ENCODE measurements at places on chromosomes 2 and 18.
A peak's percentile ranks its signal among the peaks of the same experiment; 100 is the strongest.

DNA sequence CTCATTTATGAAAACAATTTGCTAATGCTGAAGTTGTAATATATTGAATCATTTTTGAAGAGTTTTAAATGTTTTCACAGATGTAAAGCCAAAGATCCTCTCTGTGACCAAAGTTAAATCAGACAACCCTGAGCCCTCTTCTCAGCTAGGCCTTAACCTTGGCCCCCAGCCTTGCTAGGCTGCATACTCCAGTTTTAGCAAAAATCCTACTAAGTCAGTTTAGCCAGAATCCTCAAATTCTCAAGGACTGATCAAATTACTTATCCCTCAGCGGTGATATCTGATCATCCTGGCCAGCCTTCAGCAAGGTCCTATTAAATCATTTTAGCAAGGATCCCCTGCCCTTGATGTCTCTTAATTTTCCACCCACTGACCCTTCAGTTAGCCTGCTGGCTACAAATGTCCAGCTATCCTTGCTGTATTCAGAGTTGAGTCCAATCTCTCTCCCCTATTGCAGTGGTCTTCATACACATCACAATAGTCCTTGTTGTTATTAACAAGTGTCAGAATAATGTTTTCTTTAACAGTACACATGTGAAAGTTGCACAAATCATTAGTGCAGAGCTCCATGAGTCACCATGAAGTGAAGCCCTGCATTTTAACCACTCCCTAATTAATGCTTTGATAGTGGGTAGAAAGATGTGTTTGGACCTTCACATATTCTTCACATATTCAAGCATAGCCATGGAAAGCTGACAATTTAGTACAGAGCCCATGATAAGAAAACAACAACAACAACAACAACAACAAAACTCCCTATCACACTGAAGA lies 206.4 kb downstream of the NBAS start:
- DNase-seq, result no peak

GRCh38 chr18:46601141-46601805 lies 55.7 kb downstream of the LOXHD1 start:
- no peak for DNase-seq

GRCh38 chr2:49933711-49934110 lies 779.4 kb upstream of the FSHR start:
- no peak for DNase-seq

DNA sequence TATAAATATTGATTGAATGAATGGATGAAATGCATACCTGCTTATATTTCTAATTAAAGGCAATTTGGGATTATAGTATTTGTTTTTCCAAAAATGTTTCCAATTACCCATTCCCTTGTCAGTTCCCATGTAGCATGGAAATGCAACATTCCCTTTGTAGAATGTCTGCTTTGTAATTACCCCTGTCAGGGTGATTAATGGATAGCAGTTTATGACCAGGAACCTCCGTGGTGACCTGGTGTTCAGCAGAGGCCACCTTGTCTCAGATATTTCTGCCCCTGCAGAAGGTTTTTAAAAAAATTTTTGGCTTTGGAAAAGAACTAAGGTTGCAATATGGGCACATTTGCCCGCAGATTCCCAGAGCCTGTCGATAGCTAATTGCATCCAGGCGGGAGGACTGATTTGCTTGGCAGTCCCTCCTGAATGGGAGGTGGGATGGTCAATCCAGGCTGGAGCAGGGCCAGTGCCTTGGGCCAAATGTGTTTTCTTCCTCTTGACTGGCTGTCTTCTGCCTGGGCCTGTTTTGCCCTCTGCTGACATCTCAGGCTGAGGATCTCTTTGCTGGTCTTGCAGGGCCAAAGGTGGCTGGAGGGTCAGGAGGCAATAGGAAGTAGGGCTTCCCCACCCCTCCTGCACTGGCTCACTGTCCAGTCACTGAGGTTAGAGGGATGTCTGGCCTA lies 82.1 kb downstream of the TMEM182 start:
- no peak for DNase-seq

GRCh38 chr2:15941481-15941850 lies 1.1 kb downstream of the MYCN start:
- no peak for DNase-seq

DNA sequence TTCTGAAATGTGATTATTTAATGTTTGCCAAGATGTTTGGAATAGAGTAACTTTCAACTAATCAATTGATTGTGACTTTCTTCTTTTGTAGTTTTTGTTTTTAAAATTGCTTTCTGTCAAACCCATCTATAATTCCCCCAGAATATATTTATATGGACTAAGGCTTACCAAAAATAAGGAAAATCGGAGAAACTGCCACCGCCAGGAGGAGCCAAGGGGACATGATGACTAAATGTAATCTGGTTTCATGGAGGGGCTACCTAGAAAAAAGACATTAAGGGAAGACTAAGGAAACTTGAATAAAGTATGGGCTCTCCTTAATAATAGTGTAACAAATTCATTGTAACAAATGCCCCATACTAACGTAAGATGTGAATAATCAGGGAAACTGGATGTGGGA lies 19.5 kb downstream of the BOLA3 start:
- no peak for DNase-seq

DNA sequence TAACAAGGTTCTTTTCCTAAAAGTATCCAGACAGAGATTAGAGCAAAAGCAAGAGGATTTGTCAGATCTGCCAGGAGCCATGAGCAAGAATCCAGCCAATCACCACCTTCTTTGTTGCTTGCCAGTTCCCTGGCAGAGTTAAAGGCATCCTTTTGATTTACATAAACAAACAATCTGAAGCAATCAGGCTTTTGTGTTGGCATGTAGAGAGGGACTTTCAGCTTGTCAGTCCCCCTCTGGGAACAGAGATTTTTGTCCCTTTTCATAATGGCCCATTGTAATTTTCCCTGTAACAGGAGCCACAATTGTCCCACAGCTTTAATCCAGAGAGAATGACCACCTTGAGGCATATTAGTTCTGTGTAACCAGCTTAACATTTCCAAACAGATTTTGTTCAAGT lies at the start of gene ERMN:
Gene ERMN, minus strand, starts transcription at position 39 of the 400 bp plus-strand sequence. CDS start 182 bp downstream, outside the sequence.
- no peak for DNase-seq

GRCh38 chr2:184683911-184684310 lies 85.6 kb downstream of the ZNF804A start:
- DNase-seq, result no peak

DNA sequence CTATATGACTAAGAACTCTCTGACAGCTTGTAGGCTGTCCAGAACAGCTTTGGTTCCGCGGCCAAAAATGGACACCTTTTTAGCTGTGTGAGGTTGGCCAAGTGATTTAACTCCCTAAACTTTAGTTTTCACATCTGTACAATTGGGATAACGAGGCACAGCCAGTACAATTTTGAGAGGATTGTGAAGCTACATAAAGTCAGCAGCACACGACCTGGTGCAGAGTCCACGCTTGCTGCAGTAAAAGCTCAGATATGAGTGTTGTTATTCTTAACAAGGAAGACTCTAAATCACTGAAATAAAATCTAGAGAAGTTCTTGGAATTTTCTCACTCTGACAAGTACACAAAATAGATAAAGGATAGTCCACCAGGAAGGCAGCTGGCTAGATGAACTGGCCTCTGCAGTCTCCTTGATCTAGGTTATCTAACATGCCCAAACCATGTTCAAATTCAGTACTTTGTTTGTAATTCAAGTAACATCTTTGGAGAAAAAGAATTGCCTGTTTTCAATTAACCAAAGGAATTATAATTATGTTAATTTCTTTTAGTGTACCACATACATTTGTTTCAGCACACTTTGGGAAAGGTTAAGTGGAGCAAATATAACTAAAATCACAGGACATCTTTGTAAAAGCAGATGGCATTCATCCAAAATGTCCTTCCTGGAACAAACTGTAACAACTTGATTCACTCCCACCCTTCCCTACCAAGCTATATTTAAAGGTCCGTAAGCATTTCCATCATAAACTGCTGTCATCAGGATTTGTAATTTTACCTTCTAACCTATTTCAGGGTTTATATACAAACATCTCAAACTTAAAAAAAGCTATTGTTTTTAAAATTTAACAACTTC lies 201.7 kb upstream of the STK17B start:
- no peak for DNase-seq

- DNase-seq, result peak; percentile 96
Observed at GRCh38 chr2:15359716-15360531, 201.2 kb downstream of the NBAS start.

DNA sequence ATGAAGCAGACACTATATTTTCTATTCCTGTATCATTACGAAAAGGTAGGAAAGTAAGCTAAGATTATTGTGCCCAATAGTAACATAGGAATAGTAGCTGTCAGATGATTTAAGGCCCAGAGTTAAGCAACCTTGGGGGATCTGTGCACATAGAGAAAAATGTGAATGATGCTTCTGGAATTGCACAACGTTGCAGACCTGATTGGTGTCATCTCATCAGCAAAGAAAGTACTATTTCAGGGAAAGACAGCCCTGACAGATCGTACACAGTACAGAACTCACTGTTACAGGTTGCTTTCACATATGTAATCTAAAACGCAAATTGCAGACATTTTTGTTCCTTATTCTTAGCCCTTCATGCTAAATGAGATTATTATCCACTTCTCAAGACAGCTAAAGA lies 535.9 kb downstream of the TRIB2 start:
- no peak for DNase-seq

DNA sequence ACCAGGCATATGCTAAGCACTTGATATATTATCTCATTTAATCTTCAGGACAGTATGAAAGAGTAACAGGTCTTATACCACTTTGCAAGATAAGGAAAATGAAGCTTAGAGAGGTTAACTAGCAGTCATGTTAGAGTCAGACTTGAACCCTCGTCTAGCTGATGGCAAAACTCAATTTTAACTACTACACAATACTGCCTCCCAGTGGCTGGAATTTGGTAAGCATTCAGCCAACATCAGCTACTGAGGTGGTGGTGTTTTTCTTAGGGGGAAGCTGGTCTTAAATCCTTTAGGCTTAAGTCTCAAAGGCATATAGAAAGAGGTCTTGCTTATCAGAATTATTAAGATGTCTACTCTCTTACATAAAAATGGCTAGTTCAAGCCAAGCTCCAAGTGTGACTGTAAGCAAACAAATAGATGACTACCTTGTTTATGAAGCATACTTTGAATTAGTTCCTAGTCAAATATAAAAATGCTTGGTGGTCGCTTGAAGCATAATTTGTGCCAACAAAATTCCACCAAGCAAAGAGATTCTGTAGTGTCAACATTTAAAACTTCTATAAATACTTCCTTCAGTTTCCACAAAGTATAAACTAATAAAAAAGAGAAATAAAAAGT lies 325.4 kb upstream of the FIGN start:
- DNase-seq, result peak; percentile 26

DNA sequence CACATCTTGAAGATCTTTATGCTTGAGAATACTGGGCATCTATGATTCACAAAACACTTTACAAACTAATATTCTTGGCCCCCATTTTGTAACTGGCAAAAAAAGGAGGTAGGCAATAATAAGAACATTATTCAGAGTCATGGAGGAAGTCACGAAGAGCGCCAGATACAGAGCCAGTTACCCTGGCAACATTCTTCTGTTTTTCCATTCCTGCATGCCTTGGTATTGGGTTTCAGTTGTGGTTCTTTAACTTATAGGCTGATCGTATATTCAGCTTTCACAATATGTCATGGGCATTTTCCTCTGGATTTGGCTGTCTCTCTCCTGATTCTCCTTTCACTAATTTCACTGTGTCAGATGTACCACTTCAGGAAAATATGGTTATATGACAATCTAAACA lies 234.7 kb downstream of the HRH4 start:
- DNase-seq, result no peak

GRCh38 chr18:58349650-58350049 lies 279.2 kb downstream of the ALPK2 start:
- DNase-seq, result no peak

DNA sequence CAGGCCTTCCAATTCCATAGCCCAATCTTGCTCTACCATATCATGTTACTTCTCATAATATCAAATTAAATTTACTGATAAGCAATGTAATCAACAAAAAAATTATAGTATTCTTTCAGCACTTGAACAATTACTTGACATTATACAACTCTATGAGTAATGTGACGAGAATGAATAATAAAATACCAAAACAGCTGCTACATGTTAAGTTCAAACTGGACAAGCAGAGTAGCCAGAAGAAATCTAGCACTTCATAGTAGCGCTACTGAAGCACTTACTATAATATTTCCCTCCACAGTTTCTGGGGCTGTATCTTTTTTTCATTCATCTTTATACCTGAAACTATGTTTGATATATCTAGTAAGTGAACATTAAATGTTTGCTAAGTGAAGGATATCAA lies 14.9 kb downstream of the PPP3R1 start:
- DNase-seq, result no peak

DNA sequence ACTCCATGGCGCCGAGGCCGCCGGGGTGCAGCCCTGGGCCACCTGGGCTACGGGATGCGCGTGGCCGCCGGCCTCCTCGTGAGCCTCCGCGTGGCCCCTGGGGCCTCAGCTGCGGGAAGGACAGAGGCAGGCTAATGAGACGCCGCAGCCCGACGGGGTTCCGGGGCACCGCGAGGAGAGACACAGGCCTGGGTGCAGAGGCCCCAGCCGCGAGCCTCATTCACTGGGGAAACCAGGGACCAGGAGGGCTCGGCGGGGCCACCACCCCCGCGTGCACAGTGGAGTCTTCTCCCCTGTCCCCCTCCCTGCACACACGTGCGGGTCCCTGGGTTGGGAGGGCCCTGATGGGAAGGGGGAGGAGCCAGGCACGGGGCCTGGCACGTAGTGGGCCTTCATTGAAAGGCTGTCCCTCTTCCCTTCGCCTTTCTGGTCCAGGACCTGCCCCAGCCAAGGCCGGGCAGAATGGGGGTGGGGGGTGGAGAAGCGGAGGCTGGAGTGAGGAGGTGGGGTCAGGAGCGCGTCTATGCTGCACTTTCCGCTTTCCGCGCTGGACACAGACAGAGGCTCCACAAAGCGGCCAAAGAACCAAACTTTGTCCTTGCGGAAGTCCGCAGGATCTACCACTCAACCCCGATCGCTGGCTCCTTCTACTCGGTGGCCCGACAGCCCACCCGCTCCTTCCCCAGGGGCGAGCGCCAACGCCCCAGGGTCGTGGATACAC lies 9.1 kb downstream of the ALPP start:
- no peak for DNase-seq

GRCh38 chr18:32317651-32318050 lies 127.8 kb downstream of the MEP1B start:
- DNase-seq, result no peak

DNA sequence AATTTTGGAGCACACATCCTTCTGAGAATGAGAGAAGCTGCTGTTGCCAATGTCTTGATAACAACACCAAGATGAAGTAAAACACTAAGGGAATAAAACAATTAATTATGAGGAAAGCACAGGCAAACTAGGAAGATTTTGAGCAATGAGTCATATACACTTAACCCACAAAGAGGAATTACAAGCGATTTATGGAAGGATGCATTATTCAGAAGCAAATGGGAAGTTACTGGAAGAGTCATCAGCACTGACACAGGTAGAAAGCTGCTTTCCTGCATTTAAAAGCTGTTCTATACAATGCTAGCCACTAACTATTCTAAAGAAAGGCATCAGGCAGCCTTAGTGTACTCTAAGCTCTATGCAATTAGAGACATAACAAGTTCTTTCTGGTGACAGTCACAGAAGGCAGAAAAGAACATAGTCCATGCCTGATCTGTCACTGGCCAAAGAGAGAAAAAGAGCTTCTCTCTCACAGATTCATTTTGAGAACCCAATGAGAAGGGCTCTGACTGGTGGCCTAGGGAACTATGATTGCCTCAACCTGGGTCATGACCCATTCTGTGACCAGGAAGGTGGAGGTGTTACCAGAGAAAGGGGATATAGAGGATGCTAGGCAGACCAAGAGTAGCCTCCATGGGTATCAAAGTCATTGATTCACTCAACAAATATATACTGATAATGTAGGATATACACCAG lies 45.4 kb downstream of the M1AP start:
- DNase-seq, result no peak

GRCh38 chr18:56974141-56974540 lies 172.7 kb upstream of the BOD1L2 start:
- no peak for DNase-seq

GRCh38 chr2:109110170-109110569 lies 18.8 kb upstream of the SH3RF3 start:
- no peak for DNase-seq

Data from HS-27A (cell line).